ENCODE measurements at places on chromosomes 12 and 14.

- DNase-seq, result no peak
These were observed 380.2 kb downstream of the NAV3 start for GRCh38 chr12:78210894-78211302.

- DNase-seq, result no peak
These were observed 294.2 kb downstream of the MED13L start for GRCh38 chr12:115983226-115983798.

DNA sequence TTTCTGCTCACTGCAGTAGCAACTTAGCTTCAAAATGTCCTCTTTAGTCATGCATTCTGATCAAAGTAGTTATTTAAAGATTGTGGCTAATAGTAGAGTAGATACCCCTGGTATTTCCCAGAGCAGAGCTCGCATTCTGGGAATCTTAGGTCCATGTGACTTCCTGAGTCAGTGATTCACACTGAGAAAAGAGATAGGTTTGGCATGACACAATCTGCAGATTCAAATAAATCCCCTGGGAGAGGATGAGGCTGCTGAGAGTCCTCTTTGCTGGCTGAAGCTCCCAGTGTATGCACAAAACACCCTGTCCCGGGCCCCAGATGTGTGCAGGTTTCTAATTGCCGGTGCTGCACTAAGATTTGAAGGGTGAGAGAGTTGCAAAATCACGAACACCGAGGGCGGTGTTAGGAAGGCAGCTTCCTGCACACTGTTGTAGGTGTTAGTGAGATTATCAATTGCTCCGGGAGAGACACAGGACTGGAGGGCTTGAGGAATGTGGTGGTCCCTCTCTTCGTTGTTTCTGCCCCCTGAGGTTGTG lies 233.2 kb downstream of the NRXN3 start:
- no peak for DNase-seq

DNA sequence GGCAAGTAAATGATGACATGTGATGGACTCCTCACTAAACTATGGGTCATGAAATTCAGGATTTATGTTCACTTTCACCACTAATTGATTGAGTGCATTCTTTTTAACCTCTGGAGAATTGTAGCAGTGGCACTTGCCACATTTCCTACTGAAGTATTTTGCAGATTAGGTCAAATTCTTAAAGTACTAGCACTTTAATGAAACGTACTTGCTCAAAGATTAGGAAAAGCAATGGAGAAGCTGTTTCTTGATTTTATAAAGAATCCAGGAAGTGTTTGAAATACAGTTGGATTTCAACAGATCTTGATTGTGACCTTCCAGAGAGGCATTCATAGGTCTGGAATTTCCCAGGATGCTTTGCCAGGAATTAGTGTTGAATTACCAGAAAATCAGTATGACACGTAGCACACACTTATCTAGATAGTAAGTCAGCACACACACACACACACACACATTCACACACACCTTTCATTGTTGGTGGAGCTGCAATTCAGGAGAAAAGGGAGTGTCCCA lies 162.6 kb downstream of the MYRFL start:
- no peak for DNase-seq

DNA sequence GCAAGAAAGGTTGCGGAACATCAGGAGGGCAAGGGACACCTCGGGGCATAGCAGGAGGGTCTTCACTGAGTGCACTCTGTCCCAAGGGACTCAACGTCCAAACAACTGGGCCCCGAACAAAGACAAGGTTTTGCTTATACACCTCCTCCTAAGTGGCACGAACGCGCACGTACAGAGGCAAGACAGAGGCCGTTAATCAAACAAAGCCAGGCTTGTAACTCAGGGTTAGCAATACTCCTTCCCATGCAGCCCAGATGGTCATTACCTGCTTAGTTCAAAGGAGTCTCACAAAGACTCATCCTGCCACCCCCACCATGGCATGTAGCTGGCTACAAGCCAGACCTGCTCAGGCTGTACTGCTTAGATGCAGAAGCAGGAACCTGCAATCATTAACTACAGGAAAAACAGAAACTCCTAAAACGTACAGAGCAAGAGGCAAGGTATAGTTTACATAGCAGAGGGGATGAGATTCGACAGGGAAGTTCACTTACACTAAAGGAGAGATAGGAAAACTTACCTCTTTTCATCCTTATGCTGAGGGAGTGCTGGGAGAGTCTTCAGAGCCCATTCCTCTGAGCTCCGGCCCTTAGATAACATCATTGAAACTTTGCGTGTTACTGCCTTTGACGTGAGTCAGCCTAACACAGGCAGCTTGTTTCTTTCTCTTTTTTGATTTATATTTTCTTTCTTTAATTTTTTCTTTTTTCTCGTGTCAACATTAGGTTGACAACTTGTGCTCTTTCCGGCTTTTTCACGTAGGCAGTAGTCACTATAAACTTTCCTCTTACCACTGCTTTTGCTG lies 1319.1 kb downstream of the TMEM121 start:
- DNase-seq, result peak; percentile 11

- no peak for DNase-seq
These were observed 26.5 kb upstream of the JDP2 start for GRCh38 chr14:75401361-75401760.

- DNase-seq, result peak; percentile 18
These were observed 66.3 kb downstream of the CLIP1 start for GRCh38 chr12:122356192-122356635.

DNA sequence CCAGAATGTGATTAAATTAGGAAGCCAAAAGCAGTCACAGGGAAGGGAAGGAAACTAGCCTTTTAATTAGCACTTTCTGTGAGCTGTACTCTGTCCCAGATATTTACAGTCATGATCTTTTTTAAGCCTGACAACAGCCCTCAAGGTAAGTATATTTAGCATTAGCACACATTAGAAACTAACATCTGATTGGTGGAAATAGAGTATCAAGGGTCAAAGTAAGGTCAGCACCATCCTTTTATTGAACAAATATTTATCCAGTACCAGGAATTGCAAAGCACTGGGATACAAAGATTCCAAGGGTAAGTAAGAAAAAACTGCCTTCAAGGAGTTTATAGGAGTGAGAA lies 28.2 kb downstream of the RPGRIP1 start:
- DNase-seq, result no peak

GRCh38 chr12:91813701-91814100 lies 331.9 kb downstream of the BTG1 start:
- no peak for DNase-seq

GRCh38 chr14:39683691-39684260 lies 251.5 kb upstream of the FBXO33 start:
- no peak for DNase-seq

DNA sequence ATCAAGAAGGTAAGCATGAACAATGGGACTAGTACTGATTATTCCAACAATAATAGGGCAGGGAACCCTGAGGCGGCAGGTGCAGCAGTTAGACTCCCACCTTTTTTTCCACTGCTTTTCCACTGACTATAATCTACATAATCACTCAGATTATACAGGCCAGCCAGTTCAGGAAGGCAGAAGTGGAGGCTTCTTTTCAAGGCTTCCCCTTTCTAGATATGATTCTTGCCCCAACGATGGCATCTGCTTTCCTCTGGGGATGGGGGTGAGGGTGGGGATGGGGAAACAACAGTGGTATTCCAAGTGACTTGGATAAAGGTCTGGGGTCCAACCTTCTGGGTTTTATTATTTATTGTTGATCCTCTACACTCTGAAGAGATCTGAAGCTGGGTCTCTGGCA lies 331 bp downstream of the NCKAP1L start:
- no peak for DNase-seq

DNA sequence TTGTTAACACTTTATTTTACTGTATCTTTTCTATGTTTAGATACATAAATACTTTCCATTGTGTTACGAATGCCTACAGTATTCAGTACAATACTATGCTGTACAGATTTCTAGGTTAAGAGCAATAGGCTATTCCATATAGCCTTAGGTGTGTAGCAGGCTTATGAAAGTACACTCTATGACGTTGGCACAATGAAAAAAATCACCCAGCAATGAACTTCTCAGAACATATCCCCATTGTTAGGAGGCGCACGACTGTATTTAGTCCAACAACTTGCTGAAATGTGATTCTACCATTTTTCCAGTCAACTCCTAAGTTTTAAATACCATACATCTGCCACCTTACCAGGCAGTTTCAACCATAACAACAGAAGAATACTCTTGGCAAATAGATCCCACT lies 1.8 kb downstream of the PARP11 start:
- DNase-seq, result no peak

DNA sequence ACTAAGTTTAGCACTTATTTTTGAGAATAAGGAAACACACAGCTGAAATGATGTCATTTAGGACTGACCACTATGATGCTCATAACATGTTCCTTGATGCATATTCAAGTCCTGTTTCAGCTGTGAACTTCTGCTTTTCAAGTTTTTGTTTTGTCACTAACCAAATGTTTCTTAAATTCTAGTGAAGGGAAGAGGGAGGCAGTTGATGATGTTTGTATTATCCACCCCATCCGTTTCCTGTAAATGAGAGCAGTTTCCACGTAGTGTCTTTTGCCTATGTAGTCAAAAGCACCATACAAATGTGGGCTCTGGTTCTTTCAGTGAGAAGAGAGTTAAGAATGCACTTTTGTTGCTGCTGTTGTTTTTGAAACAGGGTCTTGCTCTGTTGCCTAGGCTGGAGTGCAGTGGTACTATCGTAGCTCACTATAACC lies 491.8 kb downstream of the PCNX1 start:
- DNase-seq, result no peak

DNA sequence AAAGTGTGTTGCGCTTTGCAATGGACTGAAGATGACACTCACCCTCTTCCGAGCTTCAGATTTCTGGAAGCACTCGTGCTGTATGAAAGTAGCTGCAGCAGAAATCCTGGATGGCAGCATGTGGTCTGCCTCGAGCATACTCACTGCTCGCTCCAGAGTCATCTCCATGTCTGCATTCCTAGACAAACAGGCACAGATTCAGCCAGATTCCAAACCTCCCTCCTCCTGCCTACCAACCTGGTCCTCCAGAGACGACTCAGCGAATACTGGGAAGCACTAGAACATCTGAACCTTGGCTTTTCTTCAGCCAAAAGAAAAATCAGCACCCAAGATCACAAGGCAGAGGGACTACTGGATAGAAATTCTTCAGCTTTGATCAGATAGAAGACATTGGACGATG lies 27.7 kb downstream of the PKP2 start:
- DNase-seq, result no peak

GRCh38 chr12:113571713-113572112 lies 100.0 kb upstream of the LHX5 start:
- no peak for DNase-seq

- no peak for DNase-seq
These were observed 191.3 kb upstream of the AMIGO2 start for GRCh38 chr12:47270782-47271664.

DNA sequence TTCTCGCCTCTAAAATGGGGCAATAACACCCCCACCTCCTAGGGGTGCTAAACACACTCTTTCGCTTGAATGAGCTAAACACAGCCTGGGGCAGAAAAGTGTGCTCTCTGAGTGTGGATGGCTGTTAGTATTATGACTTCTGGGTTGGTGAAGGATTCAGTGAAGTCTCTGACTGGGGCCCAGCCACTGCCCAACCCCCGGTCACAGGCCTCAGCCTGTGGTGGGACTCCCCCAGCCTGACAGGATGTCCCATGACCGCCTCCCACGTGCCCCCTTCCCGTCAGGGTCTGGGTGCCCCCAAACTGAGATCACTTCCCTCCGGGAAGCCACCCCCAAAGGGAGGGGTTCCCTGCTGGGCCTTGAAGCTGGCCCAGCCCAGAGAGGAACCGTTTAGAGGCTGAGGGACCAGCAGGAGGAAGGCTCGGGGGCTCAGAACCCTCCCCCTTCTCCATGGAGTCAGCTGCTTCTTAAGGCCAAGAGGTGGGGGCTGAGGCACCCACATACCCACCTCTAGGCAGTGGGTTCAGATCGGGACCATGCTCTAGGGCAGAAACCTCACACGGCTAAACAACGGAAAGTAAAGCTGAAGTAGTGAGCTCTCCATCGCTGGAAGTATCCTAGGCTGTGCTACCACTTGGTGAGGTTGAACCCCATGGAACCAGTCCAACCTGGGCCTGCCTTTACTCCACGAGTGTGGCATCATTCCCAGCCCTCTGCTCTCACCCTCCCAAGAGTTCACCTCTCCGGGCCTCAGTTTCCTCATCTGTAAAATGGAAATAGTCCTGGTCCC lies 13.8 kb downstream of the DTX1 start:
- DNase-seq, result peak; percentile 26

DNA sequence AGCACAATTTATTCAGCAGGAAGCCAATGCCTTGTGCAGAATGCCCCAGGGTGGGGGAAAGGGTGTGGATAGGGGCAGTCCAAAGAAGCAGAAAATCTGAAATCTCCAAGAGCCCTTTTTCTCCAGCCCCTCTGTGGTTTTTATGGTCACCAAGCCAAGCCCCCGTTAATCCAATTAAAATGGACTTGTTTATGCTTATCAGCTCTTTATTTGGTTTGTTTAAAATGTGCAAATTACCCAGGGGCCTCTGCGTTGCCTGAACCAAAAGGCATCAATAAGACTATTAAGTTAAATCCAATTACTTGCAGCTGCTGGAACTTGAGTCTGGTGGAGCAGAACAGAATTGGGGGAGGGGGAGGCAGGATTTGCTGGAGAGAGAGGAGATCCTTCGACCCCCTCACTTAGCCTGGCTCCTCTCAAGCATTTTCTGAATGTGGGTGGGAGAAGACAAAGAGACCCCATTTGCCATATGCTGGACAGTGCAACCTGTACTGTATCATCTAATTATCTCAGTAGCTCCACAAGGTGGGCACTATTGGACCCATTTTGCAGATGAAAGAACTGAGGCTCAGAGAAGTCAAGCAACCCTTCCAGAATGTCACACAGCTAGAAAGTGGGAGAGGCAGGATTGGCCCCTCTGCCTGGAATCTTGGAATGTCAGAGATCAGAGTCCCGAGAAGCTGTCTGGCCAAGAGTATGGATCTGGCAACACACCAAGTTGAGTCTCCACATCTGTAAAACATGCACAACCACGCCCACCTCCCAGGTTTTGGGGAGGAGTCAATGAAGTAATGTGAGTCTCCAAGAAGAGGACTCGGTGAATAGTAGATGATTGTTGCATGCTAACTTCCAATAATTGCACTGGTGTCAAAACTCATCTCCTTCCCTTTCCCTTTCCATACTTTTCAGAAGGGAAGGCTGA lies 66.9 kb downstream of the CMKLR1 start:
- no peak for DNase-seq

- no peak for DNase-seq
These were observed 1.7 kb upstream of the DGLUCY start for GRCh38 chr14:91112194-91112593.

GRCh38 chr12:20410734-20411133 lies 42.4 kb downstream of the PDE3A start:
- no peak for DNase-seq

- DNase-seq, result no peak
These were observed 307.3 kb upstream of the DIO3 start for GRCh38 chr14:101253948-101254347.

GRCh38 chr14:102215576-102216250 lies 76.0 kb downstream of the WDR20 start:
- DNase-seq, result no peak

Data from stimulated activated CD4-positive, alpha-beta T cell treated with anti-CD3 and anti-CD28 coated beads, Interleukin-12 subunit alpha, Interleukin-12 subunit beta, amount 100 ng/mL, for 48 hours (primary cell).